Stomach (tissue), 19 donors: ENCODE measurements at places on chromosomes 13 and 19. TPM values are rescaled to one million over a fixed set of nuclear protein-coding genes. Genes with fewer than 3 reads are reported as not detected.

The NOVA2 gene
- polyA plus RNA-seq, result 0.38 TPM

The OR7A5 gene
- not detected for polyA plus RNA-seq

The GJA3 gene
- polyA plus RNA-seq, result not detected

The KANK2 gene
- polyA plus RNA-seq, result 158 TPM

The DKKL1 gene
- polyA plus RNA-seq, result not detected

The EPS8L1 gene
- polyA plus RNA-seq, result 82.3 TPM

The ZNF415 gene
- 11.2 TPM for polyA plus RNA-seq

The ZNF534 gene
- polyA plus RNA-seq, result not detected

The C19orf38 gene
- 0.92 TPM for polyA plus RNA-seq

The RGCC gene
- 19.1 TPM for polyA plus RNA-seq

The ZNF98 gene
- polyA plus RNA-seq, result not detected

The KCNN1 gene
- 0.46 TPM for polyA plus RNA-seq

The OCEL1 gene
- 25.9 TPM for polyA plus RNA-seq

The C13orf42 gene
- polyA plus RNA-seq, result not detected

The ZNF223 gene
- polyA plus RNA-seq, result 8.6 TPM

The ADGRL1 gene
- polyA plus RNA-seq, result 11.0 TPM

The DENND1C gene
- polyA plus RNA-seq, result 2.9 TPM

The EML2 gene
- 28.6 TPM for polyA plus RNA-seq

The MATK gene
- 2.9 TPM for polyA plus RNA-seq

The FSD1 gene
- polyA plus RNA-seq, result 0.31 TPM

The RABAC1 gene
- 181 TPM for polyA plus RNA-seq

The CCDC169 gene
- polyA plus RNA-seq, result 0.44 TPM
